ENCODE measurements at places on chromosomes 3 and 15. TPM values are rescaled to one million over a fixed set of nuclear protein-coding genes. Genes with fewer than 3 reads are reported as not detected.

DNA sequence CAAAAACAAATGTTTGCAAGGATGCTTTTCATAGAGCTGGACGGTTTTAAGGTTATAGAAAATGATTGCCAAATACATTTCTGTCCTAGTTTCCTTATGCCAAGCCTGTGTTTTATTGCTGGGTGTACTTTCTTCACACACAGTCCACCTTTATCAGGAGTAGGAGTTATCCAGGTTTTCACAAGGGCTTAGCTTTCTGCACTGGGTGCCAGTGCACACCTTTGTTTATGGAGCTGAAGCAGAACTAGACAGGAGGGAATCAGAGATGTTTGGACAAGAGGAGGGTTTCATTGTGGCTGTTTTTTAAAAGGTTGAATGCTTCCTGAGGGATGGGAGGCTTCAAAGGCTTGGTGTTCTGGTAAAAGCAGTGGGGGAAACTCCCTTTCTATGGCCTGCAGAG, 29.5 kb upstream of the FAM3D start:
- DNase-seq = no peak
- H3K27me3 ChIP-seq = no peaks in the 10 kb centered on the region
- H3K27ac ChIP-seq = no peak overlapping the region
- no peak overlapping the region for H3K4me3 ChIP-seq

- peak overlapping the region; percentile 99 for H3K4me3 ChIP-seq
- no peaks in the 10 kb centered on the region for H3K27me3 ChIP-seq
- peak overlapping the region; percentile 92 for H3K27ac ChIP-seq
- DNase-seq = peak; percentile 84
Observed at GRCh38 chr15:37096558-37097143, 3.7 kb downstream of the MEIS2 start.

GRCh38 chr3:37803726-37804469, 57.8 kb upstream of the CTDSPL start:
- no peaks in the 10 kb centered on the region for H3K36me3 ChIP-seq
- no peaks in the 10 kb centered on the region for H3K4me1 ChIP-seq

GRCh38 chr3:71784201-71784913, 591 bp downstream of the PROK2 start:
- peaks cover 80% of the 10 kb centered on the region for H3K27me3 ChIP-seq
- no peaks in the 10 kb centered on the region for H3K4me1 ChIP-seq
- H3K36me3 ChIP-seq = no peaks in the 10 kb centered on the region
- peak; percentile 29 for DNase-seq
- no peak overlapping the region for H3K27ac ChIP-seq
- H3K4me3 ChIP-seq = no peak overlapping the region

GRCh38 chr3:198032039-198032936, 72.3 kb downstream of the LMLN start:
- H3K27me3 ChIP-seq = no peaks in the 10 kb centered on the region
- H3K36me3 ChIP-seq = no peaks in the 10 kb centered on the region
- H3K4me1 ChIP-seq = peaks cover 7% of the 10 kb centered on the region
- H3K27ac ChIP-seq = no peak overlapping the region
- H3K4me3 ChIP-seq = no peak overlapping the region
- no peak for DNase-seq

DNA sequence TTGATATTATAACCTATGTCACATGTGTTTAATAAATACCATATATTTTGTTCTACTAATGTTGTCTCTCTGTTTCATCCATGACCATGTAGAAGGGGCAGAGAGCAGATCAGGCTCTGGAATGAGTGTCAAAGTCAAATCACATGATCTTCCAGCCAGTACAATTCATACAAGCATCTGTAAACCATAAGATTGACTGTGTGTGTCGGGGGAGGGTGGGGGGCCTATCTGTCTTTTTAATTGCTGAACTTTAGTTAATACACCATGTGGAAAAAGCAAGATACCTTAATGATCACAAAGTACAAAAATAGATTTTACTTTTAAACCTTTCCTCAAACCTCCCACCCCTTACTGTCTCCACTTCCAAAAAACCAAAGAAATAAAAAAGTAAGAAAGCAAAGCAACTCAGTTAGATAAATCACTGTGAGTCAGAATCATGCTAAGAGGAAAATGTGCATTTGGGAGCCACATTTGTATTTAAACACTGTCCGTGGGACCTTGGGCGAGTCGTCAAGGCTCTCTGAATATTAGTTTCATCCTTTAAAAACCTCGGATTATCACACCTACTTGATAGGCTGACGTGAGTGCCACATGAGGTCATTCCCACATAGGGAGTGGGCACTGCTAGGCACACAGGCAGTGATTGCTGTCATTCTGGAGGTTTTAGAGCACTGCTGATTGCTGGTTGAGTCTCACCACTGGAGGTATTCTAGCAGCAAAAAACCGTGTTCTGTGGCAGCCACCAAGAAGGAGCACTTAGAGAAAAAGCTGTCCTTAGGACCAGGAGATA, 21.0 kb upstream of the POLR2M start:
- H3K36me3 ChIP-seq = no peaks in the 10 kb centered on the region
- H3K4me3 ChIP-seq = no peak overlapping the region
- DNase-seq = no peak
- H3K27me3 ChIP-seq = no peaks in the 10 kb centered on the region
- H3K4me1 ChIP-seq = peaks cover 6% of the 10 kb centered on the region
- H3K27ac ChIP-seq = no peak overlapping the region

GRCh38 chr3:72439321-72440183, 408.7 kb downstream of the SHQ1 start:
- no peak overlapping the region for H3K4me3 ChIP-seq
- H3K27ac ChIP-seq = no peak overlapping the region
- no peak for DNase-seq
- H3K27me3 ChIP-seq = no peaks in the 10 kb centered on the region
- H3K4me1 ChIP-seq = no peaks in the 10 kb centered on the region

DNA sequence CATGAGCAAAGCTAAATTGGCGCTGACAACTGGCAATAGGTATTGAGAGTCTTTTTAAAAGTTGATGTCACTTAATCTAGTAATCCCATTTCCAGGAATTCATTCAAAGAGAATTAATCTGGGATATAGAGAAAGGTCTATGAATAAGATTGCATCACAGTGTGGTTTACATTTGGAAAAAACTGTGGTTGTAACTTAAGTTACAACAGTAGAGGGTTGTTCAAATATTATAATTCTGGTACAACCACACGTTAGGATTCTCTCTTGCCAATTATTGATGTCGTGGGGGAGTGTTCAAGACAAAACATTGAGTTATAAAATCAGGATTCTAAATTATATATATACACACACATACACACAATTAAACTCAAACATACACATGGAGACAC, 79.8 kb downstream of the LIPC start:
- peaks cover 3% of the 10 kb centered on the region for H3K27me3 ChIP-seq
- no peaks in the 10 kb centered on the region for H3K4me1 ChIP-seq
- H3K27ac ChIP-seq = no peak overlapping the region
- DNase-seq = no peak
- no peak overlapping the region for H3K4me3 ChIP-seq
- no peaks in the 10 kb centered on the region for H3K36me3 ChIP-seq

DNA sequence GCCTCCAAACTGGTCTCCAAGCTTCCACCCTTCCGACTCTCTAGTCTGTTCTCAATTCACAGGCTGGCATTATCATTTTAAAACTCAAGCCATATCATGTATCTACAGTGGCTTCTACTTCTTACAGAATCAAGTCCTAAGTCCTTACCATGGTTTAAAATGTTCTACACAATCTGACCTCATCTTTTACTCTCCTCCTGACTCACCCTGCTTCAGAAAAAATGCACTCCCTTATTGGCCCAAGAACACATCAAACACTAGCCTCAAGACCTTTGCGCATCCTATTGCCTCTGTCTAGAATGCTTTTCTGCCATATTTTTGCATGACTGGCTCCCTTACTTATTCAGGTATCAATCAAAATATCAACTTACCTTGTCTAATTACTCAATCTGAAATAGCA, 11.0 kb downstream of the MRPL3 start:
- no peaks in the 10 kb centered on the region for H3K27me3 ChIP-seq
- peaks cover 51% of the 10 kb centered on the region for H3K36me3 ChIP-seq
- no peak overlapping the region for H3K27ac ChIP-seq
- no peak overlapping the region for H3K4me3 ChIP-seq
- DNase-seq = no peak

GRCh38 chr15:53559364-53560277, 199.8 kb downstream of the WDR72 start:
- H3K4me1 ChIP-seq = no peaks in the 10 kb centered on the region
- no peak overlapping the region for H3K27ac ChIP-seq
- H3K36me3 ChIP-seq = no peaks in the 10 kb centered on the region

DNA sequence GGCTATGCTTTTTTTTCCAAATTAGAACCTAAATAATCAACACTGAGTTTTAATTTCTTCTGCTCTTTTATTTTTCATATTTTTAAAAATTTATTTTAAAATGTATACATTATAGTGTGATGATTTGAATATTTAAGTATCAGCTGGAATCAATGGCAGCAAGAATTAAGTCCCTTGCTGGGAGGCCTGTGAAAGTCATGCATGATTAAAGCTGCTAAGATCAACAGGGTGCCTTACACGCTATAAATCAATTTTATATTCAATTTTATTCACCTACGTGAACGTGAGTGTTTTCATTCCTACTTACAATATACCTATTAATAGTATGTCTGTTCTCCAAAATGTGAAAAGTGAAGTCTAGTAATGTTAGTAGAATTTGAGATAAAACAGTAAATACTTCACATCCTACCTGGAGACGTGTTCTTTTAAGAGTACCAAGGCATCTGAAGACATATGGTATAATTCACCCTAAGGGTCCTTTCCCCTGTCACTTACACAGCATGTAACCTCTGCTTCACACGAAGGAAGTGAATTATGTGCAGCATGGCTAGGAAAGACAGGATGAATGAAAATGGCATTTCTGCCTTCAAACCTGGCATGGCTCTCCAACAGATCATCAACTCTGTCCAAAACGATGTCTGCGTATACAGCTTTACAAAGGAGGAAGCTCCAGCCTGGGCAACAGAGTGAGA, 640.4 kb upstream of the ROBO1 start:
- H3K4me1 ChIP-seq = no peaks in the 10 kb centered on the region
- no peaks in the 10 kb centered on the region for H3K27me3 ChIP-seq
- no peaks in the 10 kb centered on the region for H3K36me3 ChIP-seq
- no peak overlapping the region for H3K27ac ChIP-seq
- no peak overlapping the region for H3K4me3 ChIP-seq
- DNase-seq = no peak

DNA sequence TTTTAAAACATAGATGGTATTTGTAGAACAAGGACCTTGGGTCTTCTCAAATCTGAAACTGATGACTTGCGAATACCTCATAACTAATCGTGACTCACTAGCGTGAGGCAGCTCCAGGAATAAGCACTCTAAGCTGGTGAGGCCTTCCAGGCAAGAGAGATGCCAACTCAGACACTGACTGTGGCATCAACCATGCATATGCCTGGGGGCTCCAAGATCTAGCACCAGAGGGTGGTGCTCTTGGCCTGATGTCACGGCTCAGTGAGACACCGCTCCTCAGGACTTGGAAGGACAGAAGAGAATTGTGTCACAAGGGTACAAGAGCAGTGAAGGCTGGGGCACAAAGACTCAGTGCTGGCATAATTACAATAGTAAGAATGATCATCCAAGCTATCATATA, 125.0 kb upstream of the TRIM42 start:
- H3K27ac ChIP-seq = no peak overlapping the region
- no peak overlapping the region for H3K4me3 ChIP-seq
- H3K36me3 ChIP-seq = no peaks in the 10 kb centered on the region
- no peaks in the 10 kb centered on the region for H3K27me3 ChIP-seq
- no peak for DNase-seq
- H3K4me1 ChIP-seq = no peaks in the 10 kb centered on the region

GRCh38 chr3:150494411-150494977, 51.8 kb downstream of the SERP1 start:
- H3K4me1 ChIP-seq = peaks cover 5% of the 10 kb centered on the region
- H3K27ac ChIP-seq = no peak overlapping the region
- H3K27me3 ChIP-seq = no peaks in the 10 kb centered on the region
- no peaks in the 10 kb centered on the region for H3K36me3 ChIP-seq
- DNase-seq = peak; percentile 17
- no peak overlapping the region for H3K4me3 ChIP-seq

DNA sequence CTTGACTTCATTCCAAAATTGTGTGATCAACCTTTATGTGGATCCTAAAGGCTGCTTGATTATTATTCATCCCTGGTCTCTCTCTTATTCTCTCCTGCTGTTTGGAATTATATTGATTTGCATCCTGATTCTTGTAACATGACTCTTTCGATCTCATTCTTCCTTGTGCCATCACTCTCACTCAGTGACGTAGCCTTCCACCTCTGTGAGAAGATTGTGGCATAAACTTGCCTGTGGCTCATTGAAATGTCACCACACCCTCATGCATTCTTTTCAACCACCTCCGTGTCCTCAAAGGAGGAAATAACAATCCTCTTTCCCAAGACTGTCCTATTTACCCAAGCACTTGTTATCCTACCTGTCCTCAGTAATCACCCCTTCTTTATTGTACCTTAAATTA, 41.3 kb upstream of the GCNT3 start:
- H3K4me1 ChIP-seq = peaks cover 4% of the 10 kb centered on the region
- H3K27me3 ChIP-seq = no peaks in the 10 kb centered on the region
- no peak overlapping the region for H3K4me3 ChIP-seq
- no peak for DNase-seq
- no peaks in the 10 kb centered on the region for H3K36me3 ChIP-seq

- no peak overlapping the region for H3K4me3 ChIP-seq
- H3K36me3 ChIP-seq = no peaks in the 10 kb centered on the region
- peak; percentile 95 for DNase-seq
- H3K4me1 ChIP-seq = no peaks in the 10 kb centered on the region
- no peaks in the 10 kb centered on the region for H3K27me3 ChIP-seq
- H3K27ac ChIP-seq = no peak overlapping the region
Observed at GRCh38 chr3:126081618-126082361, 2.1 kb downstream of the SLC41A3 start.

- peaks cover 57% of the 10 kb centered on the region for H3K4me1 ChIP-seq
- DNase-seq = peak; percentile 96
- H3K27ac ChIP-seq = peak overlapping the region; percentile 65
- H3K27me3 ChIP-seq = no peaks in the 10 kb centered on the region
Observed at GRCh38 chr3:120417272-120417911, 33.4 kb downstream of the FSTL1 start.

RBP2 gene
- total RNA-seq = not detected

NLGN1 gene
- 7.7 TPM for total RNA-seq
